ENCODE measurements at places on chromosomes 11 and 22.

- no peak for DNase-seq
Measured at GRCh38 chr11:114283422-114283821, 12.8 kb upstream of the NNMT start.

DNA sequence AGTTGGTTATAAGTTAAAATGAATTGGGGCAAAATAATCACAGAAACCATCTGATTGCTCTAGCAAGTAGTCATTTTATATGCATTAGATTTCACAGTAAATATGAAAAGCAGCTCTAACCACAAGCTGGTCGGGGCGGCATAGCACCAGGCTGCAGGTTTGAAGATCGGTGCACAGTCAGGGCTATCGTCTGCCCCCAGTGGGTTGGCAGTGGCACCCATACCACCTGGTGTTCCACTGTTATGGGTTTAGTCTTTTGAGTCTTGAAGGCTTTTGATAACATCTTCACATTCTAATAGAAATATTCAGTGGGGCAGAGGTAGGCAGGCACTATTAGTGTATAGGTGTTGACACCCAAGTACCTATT is 62.1 kb downstream of the GRK3 start:
- no peak for DNase-seq

DNA sequence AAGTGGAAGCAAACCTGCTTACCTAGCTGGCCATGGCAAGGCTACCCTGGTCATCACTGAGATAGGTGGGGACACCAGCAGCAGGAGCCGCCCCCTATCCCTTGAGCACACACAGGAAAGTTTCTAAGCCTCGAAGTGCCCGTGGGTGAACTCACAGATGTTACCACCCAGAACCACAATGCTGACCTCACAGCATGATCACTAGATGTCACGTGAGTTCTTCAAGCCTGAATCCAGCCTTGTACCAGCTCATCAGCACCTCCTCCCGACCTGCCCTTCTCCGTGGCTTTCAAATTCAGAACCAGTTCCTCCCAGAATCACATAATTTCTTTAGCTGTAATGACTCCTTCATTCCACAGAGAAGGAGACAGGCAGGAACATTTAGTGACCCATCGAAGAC is 24.7 kb upstream of the TIMP3 start:
- DNase-seq = peak; percentile 14

DNA sequence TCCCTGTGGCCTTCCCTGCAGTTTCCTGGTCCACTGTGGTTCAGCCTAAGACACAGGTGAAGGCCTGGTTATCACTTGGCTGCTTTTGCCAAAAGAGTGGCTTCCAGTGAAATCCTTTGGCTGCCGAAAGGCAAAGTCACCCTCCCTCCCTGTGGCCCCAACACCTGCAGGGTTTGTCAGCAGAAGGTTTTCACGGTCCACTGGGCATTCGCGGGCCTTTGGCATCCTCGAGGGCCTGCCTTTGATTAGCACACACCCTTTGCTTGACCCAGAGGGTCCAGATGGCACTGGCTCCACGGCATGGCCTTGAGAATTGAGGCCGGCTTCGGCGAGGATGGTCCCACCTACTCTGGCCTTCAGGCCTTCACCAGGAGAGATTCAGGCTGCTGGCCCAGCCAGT is 35.3 kb downstream of the RTN4R start:
- no peak for DNase-seq

- no peak for DNase-seq
Measured at GRCh38 chr11:121452609-121453150, at the start of gene SORL1-AS1. TSS of gene SORL1-AS1 (minus strand) at chr11:121452967.

DNA sequence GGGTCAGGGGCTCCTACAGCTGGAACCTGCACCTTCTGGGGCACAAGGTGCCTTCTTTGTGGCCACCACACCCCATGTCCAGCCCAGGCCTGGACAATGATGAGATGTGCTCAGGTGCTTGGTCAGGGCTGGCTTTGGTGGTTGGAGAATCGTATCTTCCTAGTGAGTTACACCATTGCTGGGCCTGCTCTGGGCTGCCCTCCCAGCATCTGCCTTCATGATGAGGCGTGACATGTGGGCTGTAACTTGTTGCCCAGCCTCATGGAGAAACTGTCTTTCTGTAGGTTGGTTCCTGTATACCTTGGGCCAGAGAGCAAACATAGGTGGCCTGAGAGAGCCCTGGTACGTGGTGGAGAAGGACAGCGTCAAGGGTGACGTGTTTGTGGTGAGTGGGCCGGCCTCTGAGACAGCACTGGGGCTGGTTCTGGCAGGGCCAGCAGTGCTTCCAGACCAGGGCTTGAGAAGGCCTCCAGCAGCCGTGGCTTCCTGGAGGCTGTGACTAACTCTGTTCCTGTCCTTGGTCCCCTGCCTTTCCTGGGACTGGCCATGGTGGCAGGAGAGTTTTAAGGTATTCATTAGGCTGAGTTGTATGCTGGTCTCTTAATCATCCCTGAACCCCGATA is 18.1 kb downstream of the TRMU start:
- DNase-seq = no peak

Measured in NCI-H187 (cell line).